ENCODE measurements at places on chromosomes 6 and 20. TPM values are rescaled to one million over a fixed set of nuclear protein-coding genes. Genes with fewer than 3 reads are reported as not detected.

The FAM83C gene
- not detected for total RNA-seq

GRCh38 chr6:43517505-43518357, 842 bp downstream of the POLR1C start:
- peak; percentile 38 for DNase-seq

DNA sequence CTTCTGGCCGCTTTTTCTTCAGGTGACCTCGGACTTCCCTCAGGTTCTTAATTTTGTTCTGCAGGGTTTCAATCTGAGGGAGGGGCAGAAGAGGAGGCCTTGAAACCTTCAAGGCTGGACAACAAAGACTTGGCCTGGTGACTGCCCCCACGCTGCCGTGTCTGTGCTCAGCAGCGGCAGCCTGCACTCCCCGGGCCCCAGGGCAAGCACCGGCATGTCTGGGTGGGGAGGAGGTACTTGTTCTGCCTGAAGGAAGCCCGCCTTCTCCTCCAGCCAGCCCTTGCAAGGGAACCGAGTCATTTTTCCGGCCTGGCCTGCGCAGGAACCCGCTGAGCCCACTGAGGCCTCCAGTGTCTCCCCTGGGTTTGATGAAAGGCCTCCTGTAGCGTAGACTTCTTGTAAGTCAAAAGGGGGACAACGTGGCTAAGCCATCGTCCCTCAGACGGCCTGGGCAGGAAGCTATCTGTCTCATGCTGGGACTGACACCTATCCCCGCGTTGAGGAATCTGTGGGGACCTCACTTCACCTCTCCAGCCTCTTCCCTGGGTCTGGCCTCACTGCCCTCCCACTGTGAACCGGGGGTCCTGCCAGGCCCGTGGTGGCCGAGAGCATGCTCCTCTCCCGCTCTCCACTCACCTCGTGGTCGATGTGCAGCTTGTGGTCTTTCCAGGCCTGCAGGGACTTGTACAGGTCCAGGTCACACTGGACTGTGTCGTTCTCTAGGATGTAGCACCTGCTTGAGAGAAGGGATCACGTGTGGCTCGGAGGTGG, 119.9 kb downstream of the SULF2 start:
- DNase-seq = peak; percentile 35

The MAPK13 gene
- total RNA-seq = 3.2 TPM

- no peak for DNase-seq
Observed at GRCh38 chr20:9739991-9740390, 98.9 kb downstream of the PAK5 start.

The CARMIL1 gene
- 23.4 TPM for total RNA-seq

GRCh38 chr6:83062225-83062624, 3.4 kb downstream of the UBE3D start:
- DNase-seq = peak; percentile 16

The NCOA7 gene
- total RNA-seq = 4.1 TPM

DNA sequence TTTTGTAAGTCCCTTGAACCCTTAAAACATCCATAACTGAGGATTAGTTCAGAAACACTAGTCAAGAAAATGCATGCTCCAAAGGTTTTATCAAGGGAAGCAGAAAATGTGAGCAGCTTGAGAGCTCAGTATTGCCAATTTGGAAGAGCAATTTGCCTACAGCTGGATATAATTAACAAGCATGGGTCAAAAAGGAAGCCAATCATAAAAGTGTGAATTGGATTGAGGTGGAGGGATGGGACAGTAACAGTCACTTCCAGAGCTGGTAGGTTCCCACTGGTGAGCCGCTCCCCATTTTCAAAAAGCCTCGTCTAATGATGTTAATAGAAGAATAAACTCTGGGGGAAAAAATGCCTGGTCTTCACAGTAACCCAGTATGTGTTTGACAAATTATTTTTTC, 5.0 kb upstream of the PTPRK start:
- DNase-seq = no peak

DNA sequence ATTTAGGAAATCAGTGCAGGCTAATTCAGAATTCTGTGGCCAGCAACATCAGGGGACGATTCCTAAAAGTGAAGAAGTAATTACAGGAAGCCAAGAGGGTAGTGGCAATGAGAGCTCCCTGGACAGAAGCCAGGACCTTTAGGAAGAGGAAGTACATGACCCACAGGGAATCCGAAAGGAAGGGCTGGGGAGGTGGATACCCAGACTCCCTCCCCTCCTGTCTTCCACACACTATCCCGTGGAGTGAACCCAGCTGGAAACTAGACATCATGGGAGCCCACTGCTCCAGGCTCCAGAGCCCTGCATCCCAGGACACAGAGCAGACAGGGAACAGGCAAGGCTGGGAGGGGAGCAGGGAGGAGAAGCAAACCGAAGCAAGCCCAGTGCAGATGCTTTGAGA, 83.0 kb downstream of the SNX5 start:
- DNase-seq = no peak

The HFE gene
- 0.81 TPM for total RNA-seq

The ZSCAN12 gene
- total RNA-seq = 4.6 TPM

GRCh38 chr6:53179961-53180651, 31.5 kb upstream of the GCM1 start:
- DNase-seq = peak; percentile 38

- no peak for DNase-seq
Observed at GRCh38 chr6:105369145-105369544, 33.7 kb downstream of the PREP start.
